ENCODE measurements at places on chromosomes 16 and 17.
A peak's percentile ranks its signal among the peaks of the same experiment; 100 is the strongest.

GRCh38 chr17:31216031-31216751, 80.8 kb downstream of the OMG start:
- no peak for DNase-seq

- DNase-seq = no peak
Observed at GRCh38 chr16:67305216-67306071, 21.1 kb downstream of the KCTD19 start.

DNA sequence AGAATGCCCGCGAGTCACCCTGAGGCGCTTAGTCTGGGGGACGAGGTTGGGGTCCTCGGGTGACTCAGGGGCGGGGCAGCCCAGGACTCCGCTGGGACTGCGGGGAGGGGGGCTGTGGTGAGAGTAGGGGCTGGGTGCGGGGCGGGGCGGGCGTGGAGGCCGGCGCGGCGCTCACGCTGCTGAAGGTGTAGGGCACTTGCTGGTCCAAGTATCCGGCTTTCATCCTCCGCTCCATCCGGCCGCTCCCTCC, 832 bp downstream of the ETV4 start:
- no peak for DNase-seq

- DNase-seq = no peak
Observed at GRCh38 chr17:18300725-18301480, 13.9 kb downstream of the TOP3A start.

GRCh38 chr17:51319186-51319585, 58.8 kb downstream of the UTP18 start:
- no peak for DNase-seq

GRCh38 chr16:58062821-58063220, 37.3 kb downstream of the MMP15 start:
- DNase-seq = no peak

DNA sequence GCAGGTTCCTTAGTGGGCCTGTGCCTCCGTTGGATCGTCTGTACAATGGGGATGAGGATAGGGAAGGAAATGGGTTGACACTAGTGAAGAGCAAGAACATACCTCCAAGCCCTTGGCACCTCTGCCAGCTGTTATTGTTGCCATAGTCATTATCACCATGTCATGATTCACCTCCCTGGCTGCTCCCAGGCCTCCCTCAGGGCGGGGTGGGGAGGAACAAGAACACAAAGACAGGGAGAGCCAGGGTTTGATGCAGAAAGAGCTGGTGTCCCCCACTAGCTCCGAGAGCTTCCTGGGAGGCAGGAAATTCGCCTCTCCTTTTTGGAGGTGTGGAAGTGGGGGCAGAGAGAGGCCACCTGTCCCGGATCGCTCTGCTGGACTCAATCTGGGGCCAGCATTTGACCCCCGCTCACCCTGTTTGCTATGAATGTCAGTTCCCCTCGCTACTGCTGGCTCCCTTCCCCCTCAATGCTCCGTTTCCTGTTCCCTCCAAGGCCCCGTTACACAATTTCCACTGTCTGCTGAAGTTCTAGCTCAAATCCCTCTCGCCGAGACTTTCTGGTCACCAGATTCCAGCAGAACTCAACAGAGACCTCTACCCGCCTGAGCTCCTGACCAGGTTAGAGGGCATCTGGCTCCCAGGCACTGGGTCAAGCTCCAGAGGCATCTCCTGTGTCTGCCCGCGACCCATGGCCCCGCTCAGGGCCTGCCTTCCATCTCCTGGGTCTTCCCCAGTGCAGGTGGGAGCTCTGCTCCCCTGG, 9.1 kb downstream of the TIMP2 start:
- DNase-seq = no peak

- peak; percentile 2 for DNase-seq
Observed at GRCh38 chr16:72300892-72301291, 128.9 kb upstream of the PMFBP1 start.

GRCh38 chr16:65828296-65828695, 538.2 kb upstream of the CDH5 start:
- no peak for DNase-seq

DNA sequence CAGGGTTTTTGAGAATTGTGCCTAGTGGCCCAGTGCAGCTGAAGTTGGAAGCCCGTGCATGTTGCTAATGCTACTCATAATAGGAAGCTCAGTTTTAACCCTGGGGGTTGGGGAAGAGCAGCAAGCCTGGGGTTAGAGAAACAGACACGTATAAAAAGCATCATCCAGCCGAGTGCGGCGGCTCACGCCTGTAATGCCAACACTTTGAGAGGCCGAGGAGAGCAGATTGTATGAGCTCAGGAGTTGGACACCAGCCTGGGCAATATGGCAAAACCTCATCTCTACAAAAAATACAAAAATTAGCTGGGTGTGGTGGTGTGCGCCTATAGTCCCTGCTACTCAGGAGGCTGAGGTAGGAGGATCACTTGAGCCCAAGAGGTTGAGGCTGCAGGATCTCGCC, 2.3 kb upstream of the CLUH start:
- no peak for DNase-seq

- no peak for DNase-seq
Observed at GRCh38 chr16:85988723-85989313, 89.9 kb downstream of the IRF8 start.

- no peak for DNase-seq
Observed at GRCh38 chr16:86901483-86901882, 323.1 kb downstream of the FOXL1 start.

- DNase-seq = no peak
Observed at GRCh38 chr16:63461248-63461841, 1425.1 kb upstream of the CDH8 start.

- DNase-seq = no peak
Observed at GRCh38 chr17:33498069-33498468, 205.0 kb upstream of the ASIC2 start.

DNA sequence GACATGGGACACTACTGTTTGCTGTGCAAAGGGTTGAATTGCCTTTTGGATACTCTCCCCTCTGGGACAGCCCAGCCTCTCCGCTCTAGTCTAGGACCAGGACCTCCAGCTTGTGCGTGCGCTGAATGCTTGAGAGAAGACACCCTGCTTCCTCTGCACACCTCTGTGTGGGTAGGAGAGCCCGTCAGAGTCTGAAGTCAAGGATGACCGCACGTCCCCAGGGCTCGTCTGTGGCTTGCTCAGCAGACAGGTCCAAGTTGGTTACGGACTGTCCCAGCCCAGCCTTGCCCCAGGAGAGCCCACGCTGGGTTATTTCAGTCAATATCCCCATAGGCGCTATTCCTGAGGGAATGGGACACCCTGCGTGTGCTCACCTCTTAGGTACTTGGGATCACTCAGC, 3.7 kb downstream of the C16orf89 start:
- DNase-seq = no peak

DNA sequence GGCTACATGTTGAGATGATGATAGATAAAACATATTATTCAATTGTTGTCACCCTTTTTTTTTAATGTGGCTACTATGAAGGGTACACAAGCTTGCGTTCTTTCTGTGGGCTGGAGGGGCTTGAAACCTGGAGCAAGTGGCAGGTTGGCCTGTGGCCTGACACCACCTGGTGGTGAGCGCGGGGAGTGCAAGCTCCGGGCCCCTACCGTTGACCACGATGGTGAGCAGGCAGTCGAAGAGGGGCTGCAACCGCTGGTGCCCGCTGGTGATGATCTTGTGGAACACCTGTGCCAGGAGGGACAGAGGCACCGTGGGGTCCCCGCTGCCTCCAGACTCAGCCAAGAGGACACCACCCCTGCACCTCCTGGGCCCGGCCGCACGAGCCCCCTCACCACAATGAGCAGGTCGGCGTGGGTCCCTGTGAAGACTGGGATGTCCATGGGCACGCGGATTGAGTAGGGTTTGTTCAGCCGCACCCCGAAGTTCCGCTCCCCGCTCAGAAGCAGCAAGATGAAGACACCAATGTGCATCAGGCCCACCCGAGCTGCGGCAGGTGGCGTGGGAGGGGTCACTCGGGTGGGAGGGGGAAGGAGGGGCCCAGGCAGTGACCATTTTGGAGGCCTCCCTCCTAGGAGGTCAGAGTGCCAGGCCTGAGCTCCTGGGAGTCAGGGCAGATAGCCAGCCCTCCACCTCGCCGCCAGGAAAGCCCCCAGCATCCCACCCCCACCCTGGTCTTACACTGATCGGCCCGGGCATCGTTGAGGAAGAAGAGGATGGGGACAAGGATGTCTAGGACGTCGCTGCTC, 14.4 kb downstream of the HID1 start:
- peak; percentile 12 for DNase-seq

DNA sequence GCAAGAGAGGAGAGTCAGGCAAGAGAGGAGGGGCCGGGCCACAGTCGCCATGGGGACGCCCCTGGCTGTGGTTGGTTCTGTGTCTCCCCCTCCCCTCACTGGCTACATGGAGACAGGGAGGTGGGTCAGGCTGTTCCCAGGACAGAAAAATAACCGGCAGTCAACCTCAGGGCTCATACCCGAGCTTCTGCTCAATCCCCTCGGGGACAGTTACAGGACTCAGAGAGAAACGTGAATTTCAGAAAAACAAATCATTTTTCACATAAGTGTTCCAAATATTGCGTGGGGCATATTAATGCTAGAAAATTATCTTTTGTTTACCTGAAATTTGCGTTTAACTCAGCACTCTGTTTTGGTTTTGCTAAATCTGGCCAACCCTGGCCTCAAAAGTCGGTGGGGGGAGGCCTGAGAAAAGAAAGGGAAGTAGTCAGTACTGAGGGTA, 22.2 kb upstream of the CPSF4L start:
- no peak for DNase-seq
